ENCODE measurements at places on chromosomes 11 and 22.

DNA sequence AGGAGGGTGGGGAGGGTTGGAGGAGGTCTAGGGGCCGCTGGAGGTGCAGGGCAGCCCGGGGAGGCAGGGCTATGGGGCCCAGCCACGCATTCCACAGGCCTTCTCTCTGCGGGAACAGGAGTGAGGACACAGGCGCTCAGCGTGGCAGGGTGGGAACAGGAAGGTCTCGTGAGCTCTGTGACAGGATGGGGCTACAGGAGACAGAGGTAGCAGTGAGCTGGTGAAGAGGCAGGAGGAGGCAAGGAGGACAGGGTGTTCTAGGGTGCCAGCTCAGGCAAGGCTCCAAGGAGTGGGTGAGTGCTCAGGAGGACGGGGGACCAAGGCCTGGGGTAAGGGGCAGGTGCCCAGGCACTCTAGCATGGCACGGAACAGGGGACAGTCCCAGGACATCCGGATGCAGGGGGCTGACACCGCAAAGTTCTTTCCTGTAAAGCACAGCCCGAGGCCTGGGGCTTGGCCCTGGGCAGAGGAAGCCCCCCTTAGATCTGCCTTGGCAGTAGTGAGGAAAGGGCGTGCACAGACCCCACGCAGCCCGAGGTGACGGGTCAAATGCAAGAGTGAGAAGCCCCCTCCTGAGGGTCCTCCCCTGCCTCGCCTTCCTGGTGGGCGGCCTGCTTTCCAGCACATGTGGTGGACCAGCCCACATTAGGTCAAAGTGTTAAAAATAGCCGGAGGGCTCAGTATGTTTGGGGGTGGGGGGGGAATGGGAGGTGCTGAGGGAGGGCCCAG is 4.7 kb upstream of the NEAT1 start:
- DNase-seq: peak; percentile 57

DNA sequence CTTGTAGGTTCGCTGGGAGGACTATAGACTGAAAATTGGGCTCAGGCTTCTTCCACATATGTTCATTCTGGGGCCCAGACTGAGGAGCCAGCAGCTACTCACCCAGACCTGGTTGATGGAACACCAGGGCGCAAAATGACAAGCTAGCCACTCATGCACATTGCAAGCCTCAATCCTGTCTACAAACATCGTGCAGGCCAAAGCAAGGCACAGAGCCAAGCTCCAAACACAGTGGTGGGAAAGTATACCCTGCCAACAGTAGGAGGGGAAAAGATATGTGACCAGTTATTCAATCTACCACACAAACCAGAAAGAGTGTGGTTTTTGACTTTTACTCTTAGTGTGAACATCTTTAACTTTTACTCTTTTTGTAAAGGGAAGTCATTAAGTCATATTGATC is 660.5 kb downstream of the NTM start:
- DNase-seq: no peak

GRCh38 chr11:748007-748359 is 719 bp downstream of the TALDO1 start:
- no peak for DNase-seq

DNA sequence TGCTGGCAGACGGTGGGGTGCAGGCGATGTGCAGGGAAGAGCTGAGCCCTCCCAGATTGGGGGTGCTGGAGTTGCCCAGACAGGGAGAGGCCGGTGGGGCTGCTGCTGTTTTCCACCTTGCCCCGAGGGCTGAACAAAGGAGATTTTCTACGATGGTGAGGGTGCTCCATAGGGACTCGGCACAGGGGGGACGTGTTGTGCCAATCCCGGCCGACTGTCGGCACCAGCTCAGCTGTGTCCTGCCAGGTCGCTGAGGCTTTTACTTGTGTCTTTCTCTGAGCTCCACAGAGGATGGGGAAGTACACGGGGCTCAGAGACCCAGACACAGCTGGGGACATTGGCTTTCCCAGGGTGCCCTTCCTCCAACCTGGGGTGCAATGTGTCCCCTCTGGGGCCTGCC is 816.8 kb downstream of the BRD1 start:
- DNase-seq: no peak

- DNase-seq: no peak
These were observed 127.4 kb downstream of the LARGE1 start for GRCh38 chr22:33792832-33793231.

GRCh38 chr22:38823076-38823475 is 20.8 kb downstream of the NPTXR start:
- DNase-seq: no peak

DNA sequence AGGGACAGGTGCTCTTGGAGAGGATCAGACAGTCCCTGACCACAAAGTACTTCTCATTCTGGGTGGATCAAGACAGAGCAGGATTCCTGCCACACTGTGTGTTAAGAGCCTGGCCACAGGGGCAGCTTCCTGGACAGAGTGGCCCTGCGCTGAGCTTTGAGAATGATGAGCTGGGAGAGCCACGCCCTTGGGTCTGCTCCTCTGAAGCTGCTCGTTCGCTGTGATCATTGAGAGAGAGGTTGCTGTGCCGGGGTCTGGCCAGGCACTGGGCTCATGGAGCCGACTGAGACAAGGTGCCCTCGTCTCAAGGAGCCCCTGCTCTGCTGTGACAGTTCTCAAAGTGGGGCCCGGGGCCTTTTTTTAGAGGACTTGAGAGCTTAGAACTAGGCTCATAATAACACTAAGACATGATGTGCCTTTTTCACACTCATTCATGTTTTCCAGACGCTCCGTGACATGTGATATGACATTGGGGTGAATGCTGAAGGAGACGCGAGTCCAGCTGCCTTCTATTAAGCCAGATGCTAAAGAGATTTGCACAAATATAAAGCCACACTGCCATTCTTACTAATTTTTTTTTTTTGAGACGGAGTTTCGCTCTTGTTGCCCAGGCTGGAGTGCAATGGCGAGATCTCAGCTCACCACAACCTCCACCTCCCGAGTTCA is 1.6 kb upstream of the MFRP start:
- DNase-seq: no peak

DNA sequence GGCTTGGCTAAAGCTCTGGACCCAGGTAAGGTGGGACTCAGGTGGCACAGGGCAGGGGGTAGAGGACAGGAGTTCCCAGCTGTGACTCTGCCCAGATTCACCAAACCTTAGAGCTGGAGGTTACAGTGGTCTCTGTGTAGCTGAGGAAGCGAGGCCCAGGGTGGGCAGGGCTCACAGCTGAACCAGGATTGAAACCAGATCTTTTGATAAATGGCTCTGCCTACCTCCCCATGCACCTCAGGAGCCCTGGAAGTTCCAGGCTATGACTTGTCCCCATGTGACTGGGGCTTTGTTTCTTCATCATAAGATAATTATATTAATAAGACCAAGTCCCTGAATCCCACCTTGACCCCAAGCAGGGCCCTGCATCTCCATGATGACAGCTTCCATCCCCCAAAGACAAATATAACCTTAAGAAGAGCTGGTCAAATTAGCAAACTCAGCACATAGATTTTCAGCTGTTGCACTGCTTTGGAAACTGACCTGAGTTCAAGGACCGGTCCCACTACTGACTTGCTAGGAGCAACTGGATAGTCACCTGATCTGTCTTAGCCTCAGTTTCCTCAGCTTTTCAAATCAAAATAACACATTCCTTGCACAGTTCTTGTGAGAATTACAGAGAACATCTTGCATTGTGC is 21.3 kb upstream of the TSKU start:
- DNase-seq: no peak

GRCh38 chr11:73177778-73178539 is 35.8 kb upstream of the FCHSD2 start:
- peak; percentile 82 for DNase-seq

GRCh38 chr11:65793144-65793581 is 6.3 kb downstream of the OVOL1 start:
- DNase-seq: no peak

GRCh38 chr22:24319451-24319850 is 48.8 kb downstream of the SPECC1L start:
- DNase-seq: peak; percentile 88

Measured in fibroblast of skin of back (primary cell).